ENCODE measurements at places on chromosomes 12 and 14.

- DNase-seq, result no peak
Measured at GRCh38 chr12:70876952-70877351, 43.6 kb downstream of the PTPRR start.

DNA sequence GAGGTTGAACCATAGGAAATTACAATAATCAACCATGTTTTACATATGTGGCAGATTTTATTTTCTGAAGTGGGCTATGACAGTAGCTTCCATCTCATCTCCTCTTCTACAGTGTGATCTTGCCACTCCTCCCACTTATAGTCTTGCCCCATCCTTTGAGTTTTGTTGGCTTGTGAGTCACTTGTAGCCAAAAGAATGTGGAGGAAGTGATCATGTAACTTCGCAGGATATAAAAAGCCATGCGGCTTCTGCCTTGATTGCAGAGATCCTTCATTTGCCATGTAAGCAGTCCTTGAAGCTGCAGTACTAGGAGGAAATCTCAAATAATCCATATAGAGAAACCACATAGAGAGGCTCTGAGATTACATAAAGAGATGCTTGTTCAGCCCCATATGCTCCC is 13.7 kb upstream of the ZNF84 start:
- no peak for DNase-seq

DNA sequence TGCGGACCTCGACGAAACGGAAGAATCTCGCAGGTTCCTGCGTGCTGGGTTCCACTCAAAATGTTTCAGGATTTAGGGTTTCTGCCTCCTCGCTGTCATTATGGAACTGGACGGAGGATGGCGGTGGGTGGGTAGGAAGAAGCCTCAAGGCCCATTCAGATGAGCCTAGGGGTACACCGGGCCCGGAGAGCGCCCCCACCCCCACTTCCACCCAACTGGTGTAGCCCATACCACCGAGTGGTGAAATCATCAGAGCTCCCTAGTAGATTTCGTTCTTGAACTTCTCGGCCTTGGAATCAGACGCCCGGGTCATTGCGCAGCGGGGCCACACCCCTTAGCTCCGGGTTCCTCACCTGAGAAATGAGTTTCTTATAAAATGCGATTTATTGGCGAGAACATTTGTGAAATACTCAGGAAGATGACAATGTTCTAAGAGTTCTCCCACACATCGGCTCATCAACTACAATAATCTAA is 13.3 kb upstream of the TBX3 start:
- no peak for DNase-seq

DNA sequence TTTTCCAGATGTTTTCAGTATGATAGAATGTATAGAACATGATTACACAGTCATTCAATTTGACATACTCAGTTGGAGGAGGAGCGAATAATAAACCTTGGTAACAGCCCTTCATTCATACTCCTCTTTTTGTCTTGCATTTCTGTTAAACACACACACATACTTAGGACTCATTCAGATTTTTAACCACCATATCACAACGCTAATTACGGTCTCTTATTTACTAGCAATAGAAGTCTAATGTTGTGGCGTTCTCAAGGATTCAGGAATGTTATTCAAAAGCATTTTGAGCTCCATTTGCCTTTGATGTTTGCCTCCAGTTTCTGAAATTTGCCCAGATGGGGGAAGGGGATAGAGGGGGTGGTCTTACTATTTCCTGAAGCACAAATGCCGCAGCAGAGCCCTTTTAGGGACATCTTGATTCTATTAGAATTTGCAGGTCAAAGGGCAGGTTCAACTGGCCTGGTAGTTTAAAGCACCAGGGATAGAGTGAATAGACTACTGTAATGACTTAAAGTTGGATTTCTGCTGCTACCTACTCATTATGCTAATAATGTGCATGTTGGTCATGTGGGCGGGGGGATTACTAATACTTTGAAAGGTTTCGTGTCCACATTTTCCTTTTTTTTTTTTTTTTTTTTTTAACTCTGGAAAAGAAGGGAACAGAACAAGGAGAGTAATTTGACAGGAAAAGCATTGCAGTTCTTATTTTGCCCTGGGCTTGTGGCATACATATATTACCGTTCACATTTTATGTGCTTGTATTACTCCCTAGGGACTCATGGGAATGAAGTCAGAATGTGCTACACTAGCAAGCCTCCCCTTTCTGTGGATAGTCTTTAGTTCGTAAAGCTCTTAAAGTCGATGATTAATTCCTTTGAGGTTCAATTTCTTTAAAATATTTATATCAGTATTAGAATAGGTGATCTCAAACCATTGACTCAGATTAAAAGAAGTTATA is 226.8 kb downstream of the FBXL14 start:
- no peak for DNase-seq
